ENCODE measurements at places on chromosomes 5 and 9.

- DNase-seq = no peak
Measured at GRCh38 chr5:154653418-154653763, 101.8 kb upstream of the LARP1 start.

DNA sequence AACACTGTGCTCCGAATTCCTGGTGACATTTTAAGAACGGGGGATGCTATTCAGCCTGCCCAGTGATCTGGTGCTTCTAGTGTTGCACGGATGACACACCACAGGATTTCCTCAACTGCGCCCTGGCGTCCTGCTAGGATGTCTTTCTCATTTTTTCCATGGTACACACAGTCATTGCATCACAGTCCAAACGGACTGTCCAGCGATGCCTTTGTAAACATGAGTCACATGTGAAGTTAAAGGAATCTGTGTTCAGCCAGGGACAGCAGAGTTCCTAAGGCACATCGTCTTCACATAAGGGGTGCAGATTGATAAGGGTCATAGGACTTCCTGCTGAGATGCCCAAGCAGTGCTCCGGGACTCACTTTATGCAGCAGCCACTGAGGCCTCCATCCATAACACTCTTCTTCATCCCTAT is 9.3 kb upstream of the PTPN3 start:
- DNase-seq = peak; percentile 4

- DNase-seq = no peak
Measured at GRCh38 chr5:72849546-72849945, 33.1 kb downstream of the TNPO1 start.

DNA sequence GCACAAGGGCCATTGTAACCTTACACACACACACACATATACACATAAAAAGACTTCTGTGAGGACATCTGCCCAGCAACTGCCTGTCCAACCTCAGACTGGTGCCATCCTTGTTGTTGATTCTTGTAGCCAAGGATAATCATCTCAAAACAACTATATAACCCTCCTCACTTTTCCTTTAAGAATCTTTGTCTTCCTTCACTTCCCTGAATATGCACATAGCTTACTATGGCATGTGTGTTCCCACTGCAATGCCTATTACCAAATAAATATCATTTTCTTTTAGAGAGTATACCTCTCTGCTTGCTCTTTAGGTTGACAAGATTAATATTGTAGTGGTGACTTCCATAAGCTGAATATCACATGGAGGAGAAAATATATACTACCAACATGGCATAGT is 55.2 kb downstream of the APBA1 start:
- DNase-seq = no peak

GRCh38 chr9:100394816-100395215 is 32.1 kb upstream of the MSANTD3 start:
- no peak for DNase-seq

GRCh38 chr9:98874721-98875255 is 67.3 kb downstream of the GALNT12 start:
- no peak for DNase-seq

GRCh38 chr5:65173130-65173525 is 308.6 kb downstream of the ADAMTS6 start:
- DNase-seq = no peak

DNA sequence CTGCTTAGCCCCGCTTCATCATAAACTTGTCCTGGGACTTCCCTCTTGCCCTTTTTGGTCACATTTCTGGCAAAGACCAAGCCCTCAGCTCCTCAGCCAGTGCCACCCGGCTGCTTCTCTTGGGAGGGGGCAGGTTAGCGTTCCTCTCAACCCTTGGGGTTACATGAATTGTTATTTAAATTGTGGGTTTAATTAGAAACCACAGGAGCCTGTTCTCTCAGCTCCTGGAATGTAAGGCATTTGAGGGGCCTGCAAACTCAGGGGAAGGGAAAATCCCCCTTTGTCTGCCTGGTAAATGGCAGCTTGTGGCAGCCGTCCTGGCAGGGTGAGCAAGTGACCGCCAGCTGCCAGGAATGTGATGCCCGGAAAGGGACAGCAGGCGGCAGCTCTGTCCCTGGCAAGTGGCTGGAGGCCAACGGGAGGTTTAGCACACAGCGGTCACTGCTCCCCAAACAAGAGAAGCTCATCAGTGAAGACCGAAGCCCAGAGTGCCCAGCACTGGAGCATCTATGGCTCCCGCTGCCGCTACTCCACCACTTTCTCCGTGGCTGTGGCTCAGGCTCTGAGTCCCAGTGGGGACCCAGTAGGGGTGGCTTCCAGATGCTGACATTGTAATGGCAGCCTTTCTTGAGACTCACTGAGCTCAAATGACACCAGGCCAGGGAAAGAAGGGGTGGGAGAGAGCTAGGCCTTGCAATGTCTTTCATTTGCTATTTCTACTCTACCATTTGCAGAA is 51.7 kb downstream of the SHB start:
- peak; percentile 81 for DNase-seq

DNA sequence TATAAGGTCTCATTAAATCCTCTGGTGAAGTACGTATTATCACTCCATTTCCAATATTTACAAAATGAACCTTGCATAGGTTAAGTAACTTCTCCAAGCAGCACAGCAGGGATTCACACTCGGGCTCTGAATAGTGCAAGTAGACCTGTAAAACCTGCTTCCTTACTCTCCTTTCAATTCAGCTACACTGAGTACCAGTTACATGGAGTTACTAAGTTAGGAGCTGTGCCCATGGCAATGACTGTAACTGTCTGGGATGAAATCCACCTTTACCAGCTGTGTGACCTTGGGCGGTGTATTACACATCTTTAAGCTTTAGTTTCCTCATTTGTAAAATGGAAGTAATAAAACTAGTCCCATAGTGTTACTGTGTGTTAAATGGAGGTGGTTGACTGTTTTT is 15.9 kb upstream of the MOB3B start:
- DNase-seq = no peak

DNA sequence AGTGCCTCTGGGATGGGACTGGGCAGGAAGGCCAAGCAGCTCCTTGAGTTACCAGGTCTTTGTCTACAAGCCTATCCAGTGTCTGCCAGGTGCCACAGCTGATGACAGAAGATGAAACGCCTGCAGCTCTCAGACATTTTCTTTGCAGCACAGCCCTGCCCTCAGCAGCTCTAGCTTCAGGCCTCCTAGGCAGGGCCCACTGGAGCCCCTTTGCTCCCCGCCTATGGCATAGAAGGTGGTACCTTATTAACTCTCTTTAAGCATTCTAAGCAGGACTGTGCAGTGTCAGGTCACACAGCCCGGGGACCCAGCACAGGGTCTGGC is 1.3 kb upstream of the SKP1 start:
- DNase-seq = no peak

- no peak for DNase-seq
Measured at GRCh38 chr9:121582641-121583040, 68.8 kb upstream of the DAB2IP start.

DNA sequence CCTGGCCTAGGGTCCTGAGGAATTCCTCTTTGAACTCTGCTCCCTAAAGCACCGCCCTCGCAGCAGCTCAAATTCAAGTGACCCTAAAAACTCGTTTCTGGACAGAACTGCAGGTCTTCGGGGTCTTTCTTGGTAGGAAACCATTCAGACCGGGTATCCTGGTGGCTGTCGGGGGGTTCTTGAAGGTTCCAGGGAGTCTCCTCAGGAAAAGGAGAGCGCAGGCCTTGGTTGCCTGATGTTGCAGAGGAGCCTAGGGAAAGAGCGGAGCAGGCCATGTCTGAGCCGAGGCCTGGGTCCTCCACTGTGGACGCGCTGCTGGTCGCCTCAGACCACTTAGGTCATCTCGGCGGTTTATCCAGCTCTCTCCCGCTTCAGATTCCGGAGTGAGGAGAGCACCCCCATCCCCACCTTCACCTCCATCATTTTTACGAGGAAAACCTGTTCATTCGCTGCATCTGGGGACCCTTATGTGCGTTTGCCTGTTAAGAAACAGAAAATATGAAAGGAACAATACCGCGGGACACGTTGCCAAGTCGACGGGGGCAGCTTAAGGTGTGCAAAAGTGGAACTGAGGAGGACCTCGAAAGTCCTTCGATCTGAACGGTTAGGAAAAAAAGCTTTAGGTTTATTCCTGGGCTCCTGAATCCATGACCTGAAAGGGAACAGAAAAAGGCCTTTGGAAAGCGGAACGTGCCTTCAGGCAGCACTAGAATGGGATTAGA is 299.4 kb downstream of the PARP8 start:
- DNase-seq = no peak

- no peak for DNase-seq
Measured at GRCh38 chr5:67033880-67034651, 162.5 kb downstream of the CD180 start.

- no peak for DNase-seq
Measured at GRCh38 chr5:82692826-82693225, 384.4 kb downstream of the TMEM167A start.

- DNase-seq = no peak
Measured at GRCh38 chr9:125494653-125494915, 212.4 kb downstream of the MAPKAP1 start.

DNA sequence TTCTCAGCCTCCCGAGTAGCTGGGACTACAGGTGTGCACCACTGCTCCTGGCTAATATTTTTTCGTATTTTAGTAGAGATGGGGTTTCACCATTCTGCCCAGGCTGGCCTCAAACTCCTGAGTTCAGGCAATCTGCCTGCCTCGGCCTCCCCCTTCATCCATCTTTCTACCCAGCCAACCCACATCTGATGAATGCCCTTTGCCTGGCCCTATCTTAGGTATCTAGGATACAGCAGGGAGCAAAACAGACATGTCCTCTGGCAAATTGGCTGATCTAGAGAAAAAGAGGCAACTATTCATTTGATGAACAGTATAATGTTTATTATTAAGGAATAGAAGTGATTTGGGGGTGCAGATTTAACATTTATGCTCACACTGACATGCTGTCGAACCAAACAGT is 123.0 kb downstream of the TRIO start:
- DNase-seq = no peak

DNA sequence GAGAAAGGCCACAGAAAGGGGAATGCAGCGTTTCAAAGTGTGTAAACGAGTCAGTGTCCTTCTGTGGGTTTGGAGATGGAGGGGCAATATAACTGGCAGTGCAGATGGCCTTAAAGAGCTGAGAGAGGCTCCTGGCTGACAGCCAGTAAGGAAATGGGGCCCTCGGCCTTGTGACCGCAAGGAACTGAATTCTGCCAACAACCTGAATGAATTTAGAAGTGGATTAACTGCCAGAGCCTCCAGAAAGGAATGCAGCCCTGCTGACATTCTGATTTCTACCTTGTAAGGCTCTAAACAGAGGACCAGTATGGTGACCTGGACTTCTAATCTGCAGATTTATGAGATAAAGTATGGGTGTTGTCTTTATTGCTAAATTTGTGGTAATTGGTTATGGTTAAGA is 17.5 kb upstream of the NREP start:
- no peak for DNase-seq

DNA sequence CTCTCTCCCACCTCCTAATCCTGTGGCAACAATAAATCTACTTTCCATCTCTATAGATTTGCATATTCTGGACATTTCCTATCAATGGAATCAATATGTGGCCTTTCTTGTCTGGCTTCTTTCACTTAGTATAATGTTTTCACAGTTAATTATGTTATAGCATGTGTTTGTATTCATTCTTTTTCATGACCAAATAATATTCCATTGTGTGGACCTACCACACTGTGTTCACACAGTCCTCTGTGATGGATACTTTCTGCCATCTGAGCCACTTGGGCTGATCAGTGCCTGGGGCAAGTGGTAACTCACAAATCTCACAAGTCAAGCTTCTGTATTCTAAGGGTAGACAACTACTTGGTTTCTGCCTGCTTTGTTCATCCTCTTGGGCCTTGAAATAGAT is 48.7 kb upstream of the POMT1 start:
- no peak for DNase-seq

Measured in kidney glomerular epithelial cell (primary cell).